Esophagus squamous epithelium (tissue), 5 donors: ENCODE measurements at places on chromosomes 4 and X. TPM values are rescaled to one million over a fixed set of nuclear protein-coding genes. Genes with fewer than 3 reads are reported as not detected.
A peak's percentile ranks its signal among the peaks of the same experiment; 100 is the strongest.

TRAPPC2 gene
- total RNA-seq = 10.5 TPM

SMIM43 gene
- total RNA-seq = 0.38 TPM

USP17L18 gene
- total RNA-seq = not detected

SPANXN3 gene
- total RNA-seq = not detected

SSX2 gene
- not detected for total RNA-seq

F9 gene
- not detected for total RNA-seq

HGFAC gene
- not detected for total RNA-seq

SASH3 gene
- total RNA-seq = 4.2 TPM

- no peak for DNase-seq
- H3K4me3 ChIP-seq = no peak overlapping the region
- H3K27me3 ChIP-seq = no peaks in the 10 kb centered on the region
These were observed 38.9 kb downstream of the GPRIN3 start for GRCh38 chr4:89268679-89269078.

GRCh38 chr4:151766691-151767090, 5.9 kb upstream of the GATB start:
- H3K27ac ChIP-seq = no peak overlapping the region
- H3K4me3 ChIP-seq = no peak overlapping the region
- no peaks in the 10 kb centered on the region for H3K4me1 ChIP-seq
- H3K36me3 ChIP-seq = no peaks in the 10 kb centered on the region

DNA sequence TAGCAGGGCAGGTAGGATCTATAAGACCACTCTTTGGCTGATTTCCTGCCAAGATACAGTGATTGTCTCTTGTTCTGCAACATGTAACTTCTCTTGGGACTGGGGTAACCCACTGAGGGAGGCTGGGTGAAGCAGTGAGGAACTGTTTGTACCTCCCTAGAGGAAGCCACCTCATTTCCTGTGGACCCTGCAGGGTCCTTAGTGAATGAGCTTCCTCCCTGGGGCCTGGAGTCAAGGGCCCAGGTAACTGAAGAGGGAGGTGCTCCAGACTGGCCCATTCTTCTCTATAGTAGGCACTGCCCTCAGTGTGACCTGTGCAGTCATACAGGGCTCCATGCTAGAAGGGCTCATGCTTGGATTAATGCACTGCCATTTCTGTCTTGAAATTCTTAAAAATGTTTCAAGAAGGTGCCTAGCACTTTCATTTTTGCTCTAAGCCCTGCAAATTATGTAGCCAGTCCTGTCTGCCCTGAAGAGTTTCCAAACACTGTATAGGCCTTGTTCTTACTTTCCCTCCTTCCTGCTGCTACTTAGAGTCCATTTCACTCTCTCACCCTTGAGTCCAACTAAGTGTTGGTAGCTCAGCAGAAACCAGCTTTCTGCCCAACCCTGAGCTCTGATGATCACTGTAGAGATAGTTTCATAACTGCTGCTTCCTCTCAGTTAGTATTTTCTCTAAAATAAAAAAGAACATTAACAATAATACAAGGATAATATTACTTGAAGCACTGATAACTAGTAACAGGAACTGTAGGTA, 8.5 kb upstream of the GRIA3 start:
- no peaks in the 10 kb centered on the region for H3K36me3 ChIP-seq
- H3K4me3 ChIP-seq = no peak overlapping the region
- H3K27me3 ChIP-seq = no peaks in the 10 kb centered on the region

- peaks cover 10% of the 10 kb centered on the region for H3K4me1 ChIP-seq
- H3K27ac ChIP-seq = peak overlapping the region; percentile 0
- no peaks in the 10 kb centered on the region for H3K36me3 ChIP-seq
- no peaks in the 10 kb centered on the region for H3K27me3 ChIP-seq
- no peak overlapping the region for H3K4me3 ChIP-seq
- no peak for DNase-seq
These were observed 76.4 kb downstream of the RAPGEF2 start for GRCh38 chr4:159178979-159179969.

- no peak for DNase-seq
- no peak overlapping the region for H3K27ac ChIP-seq
- H3K27me3 ChIP-seq = no peaks in the 10 kb centered on the region
These were observed 13.0 kb upstream of the NDUFC1 start for GRCh38 chr4:139315221-139315675.

DNA sequence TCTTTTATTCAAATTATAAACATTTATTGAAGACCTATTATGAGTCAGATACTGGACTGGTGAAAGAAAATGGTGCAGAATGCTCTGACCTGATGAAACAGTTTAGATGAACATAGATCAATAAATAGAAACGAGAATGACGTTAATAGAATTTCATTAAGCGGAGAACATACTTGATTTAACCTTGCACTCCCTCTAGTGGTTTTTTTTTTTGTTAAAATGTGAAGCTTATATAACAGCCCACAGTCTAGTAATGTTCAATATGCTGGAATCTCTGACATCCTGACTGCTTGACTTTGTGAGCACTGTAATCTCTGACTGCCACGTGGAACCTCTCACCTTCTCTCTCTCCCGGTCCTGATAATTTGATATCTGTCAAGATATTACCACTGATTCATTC, 32.3 kb downstream of the HDAC8 start:
- H3K36me3 ChIP-seq = no peaks in the 10 kb centered on the region
- no peak overlapping the region for H3K4me3 ChIP-seq
- no peak for DNase-seq
- no peaks in the 10 kb centered on the region for H3K27me3 ChIP-seq
- H3K4me1 ChIP-seq = no peaks in the 10 kb centered on the region

- no peak overlapping the region for H3K4me3 ChIP-seq
- no peak overlapping the region for H3K27ac ChIP-seq
- no peaks in the 10 kb centered on the region for H3K36me3 ChIP-seq
- DNase-seq = no peak
- H3K27me3 ChIP-seq = no peaks in the 10 kb centered on the region
These were observed 36.8 kb downstream of the ACSL4 start for GRCh38 chrX:109696146-109696740.

- H3K36me3 ChIP-seq = peaks cover 100% of the 10 kb centered on the region
- H3K27ac ChIP-seq = no peak overlapping the region
- no peak for DNase-seq
These were observed 58.1 kb downstream of the TAPT1 start for GRCh38 chr4:16168144-16168543.

GRCh38 chr4:74537459-74537858, 92.5 kb downstream of the AREG start:
- H3K36me3 ChIP-seq = no peaks in the 10 kb centered on the region
- no peaks in the 10 kb centered on the region for H3K27me3 ChIP-seq
- no peaks in the 10 kb centered on the region for H3K4me1 ChIP-seq

GRCh38 chrX:37809970-37810369, 30.1 kb downstream of the CYBB start:
- H3K27ac ChIP-seq = no peak overlapping the region
- H3K27me3 ChIP-seq = no peaks in the 10 kb centered on the region
- H3K4me3 ChIP-seq = no peak overlapping the region
- H3K4me1 ChIP-seq = no peaks in the 10 kb centered on the region
- no peak for DNase-seq

DNA sequence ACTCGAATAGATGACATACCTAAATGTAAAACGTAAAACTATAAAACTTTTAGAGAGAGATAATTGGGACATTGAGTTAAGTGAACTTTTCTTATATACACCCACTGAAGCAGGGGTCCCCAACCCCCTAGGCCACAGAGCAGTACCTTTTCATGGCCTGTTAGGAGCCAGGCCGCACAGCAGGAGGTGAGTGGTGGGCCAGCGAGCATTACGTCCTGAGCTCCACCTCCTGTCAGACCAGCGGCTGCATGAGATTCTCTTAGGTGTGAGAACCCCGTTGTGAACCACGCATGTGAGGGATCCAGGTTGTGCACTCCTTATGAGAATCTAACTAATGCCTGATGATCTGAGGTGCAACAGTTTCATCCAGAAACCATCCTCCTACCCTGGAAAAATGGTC, 114.8 kb downstream of the HMX1 start:
- no peak overlapping the region for H3K27ac ChIP-seq
- H3K4me3 ChIP-seq = no peak overlapping the region
- no peaks in the 10 kb centered on the region for H3K4me1 ChIP-seq
- no peak for DNase-seq
- no peaks in the 10 kb centered on the region for H3K27me3 ChIP-seq
- H3K36me3 ChIP-seq = no peaks in the 10 kb centered on the region

- H3K27ac ChIP-seq = no peak overlapping the region
- H3K4me1 ChIP-seq = no peaks in the 10 kb centered on the region
- H3K4me3 ChIP-seq = no peak overlapping the region
These were observed 146.4 kb downstream of the VEGFC start for GRCh38 chr4:176646311-176646710.

GRCh38 chr4:185726931-185727330, 85.1 kb downstream of the SORBS2 start:
- H3K36me3 ChIP-seq = no peaks in the 10 kb centered on the region
- peaks cover 43% of the 10 kb centered on the region for H3K4me1 ChIP-seq
- H3K27ac ChIP-seq = peak overlapping the region; percentile 83
- no peak for DNase-seq
- H3K4me3 ChIP-seq = no peak overlapping the region

- H3K27me3 ChIP-seq = no peaks in the 10 kb centered on the region
- H3K4me1 ChIP-seq = no peaks in the 10 kb centered on the region
- DNase-seq = no peak
- no peak overlapping the region for H3K4me3 ChIP-seq
- no peak overlapping the region for H3K27ac ChIP-seq
- H3K36me3 ChIP-seq = no peaks in the 10 kb centered on the region
These were observed 62.5 kb upstream of the GPR174 start for GRCh38 chrX:79081895-79082512.

DNA sequence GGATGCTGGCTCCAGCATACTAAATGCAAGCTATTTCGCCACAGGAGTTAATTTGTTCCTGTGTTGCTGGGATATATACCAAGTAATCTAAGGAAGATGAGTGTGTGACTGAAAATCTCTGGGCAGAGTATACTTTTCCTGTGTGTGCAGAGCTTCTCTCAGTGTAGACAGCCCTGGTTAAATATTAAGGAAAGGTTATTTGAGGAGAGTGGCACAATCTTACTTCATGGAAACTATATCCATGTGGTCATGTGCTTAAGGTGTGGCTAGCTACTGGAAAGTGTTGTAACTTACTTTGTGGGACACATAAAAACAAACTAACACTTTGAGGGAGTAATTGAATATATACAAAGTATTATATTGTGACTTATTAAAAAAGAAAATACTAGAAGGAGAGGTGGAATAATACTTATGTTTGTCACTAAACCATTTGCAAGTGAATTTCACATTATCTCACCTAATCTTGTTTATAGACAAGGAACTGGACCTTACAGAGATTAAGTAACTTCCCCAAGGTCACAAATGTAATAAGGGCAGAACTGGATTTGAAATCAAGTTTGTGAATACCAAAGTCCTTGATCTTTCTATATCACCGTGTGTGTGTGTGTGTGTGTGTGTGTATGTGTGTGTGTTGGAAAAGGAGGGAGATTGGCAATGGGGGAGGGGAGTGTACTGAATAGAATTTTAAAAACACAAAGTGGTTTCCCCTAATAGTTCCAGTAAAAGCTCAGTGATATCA, 408.2 kb upstream of the NR3C2 start:
- no peaks in the 10 kb centered on the region for H3K27me3 ChIP-seq
- no peak overlapping the region for H3K27ac ChIP-seq
- no peaks in the 10 kb centered on the region for H3K36me3 ChIP-seq
- H3K4me3 ChIP-seq = no peak overlapping the region
- no peak for DNase-seq

DNA sequence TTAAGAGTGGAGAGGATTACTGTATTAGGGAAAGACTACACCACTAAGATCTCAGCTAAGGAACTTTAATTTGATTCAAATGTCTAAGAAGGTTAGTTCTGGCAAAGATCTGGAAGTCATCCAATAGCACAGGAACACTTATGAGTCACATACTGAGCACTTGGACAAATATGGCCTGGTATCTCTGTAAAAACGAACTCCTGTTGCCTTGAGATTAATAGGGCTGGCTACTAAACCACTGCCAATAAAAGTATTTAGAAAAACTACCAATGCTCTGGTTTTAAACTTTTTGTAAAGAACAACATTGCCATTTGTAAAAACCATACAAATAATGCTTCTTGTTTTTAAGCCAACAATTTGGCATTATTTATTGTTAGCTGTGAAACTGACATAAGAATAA, 70.5 kb downstream of the SEC24D start:
- H3K4me3 ChIP-seq = no peak overlapping the region
- H3K36me3 ChIP-seq = peaks cover 7% of the 10 kb centered on the region
- peak overlapping the region; percentile 76 for H3K27ac ChIP-seq
- H3K27me3 ChIP-seq = no peaks in the 10 kb centered on the region
- peaks cover 32% of the 10 kb centered on the region for H3K4me1 ChIP-seq
- DNase-seq = no peak
